ENCODE measurements at places on chromosomes 5 and 9. TPM values are rescaled to one million over a fixed set of nuclear protein-coding genes. Genes with fewer than 3 reads are reported as not detected.

- DNase-seq, result no peak
These were observed 292.8 kb downstream of the ARL15 start for GRCh38 chr5:54017580-54017979.

DNA sequence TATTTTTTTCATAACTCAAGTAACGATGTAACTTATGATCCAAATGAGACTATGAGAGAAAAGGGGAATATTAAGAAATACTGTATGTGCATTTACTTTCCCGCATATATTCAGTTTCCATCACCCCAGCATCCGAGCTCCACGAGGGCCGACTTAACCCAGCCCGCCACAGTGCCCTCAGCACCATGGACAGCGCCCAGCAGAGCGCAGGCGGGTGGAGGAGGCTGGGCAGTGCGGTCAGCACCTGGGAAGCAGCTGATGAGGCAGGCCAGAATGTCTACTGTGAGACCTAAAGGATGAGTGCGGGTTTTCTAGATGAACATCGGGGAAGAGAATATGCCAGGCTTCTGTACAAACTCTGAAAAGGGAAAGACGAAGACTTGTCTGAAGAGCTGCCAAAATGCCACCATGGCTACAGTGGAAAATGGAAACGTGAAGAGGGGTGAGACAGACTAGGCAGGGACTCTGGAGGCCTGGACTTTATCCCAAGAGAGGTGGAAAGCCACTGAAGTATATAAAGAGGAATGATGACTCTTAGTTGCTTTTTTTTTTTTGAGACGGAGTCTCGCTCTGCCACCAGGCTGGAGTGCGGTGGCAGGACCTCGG, 34.5 kb upstream of the MED27 start:
- DNase-seq, result peak; percentile 40

DNA sequence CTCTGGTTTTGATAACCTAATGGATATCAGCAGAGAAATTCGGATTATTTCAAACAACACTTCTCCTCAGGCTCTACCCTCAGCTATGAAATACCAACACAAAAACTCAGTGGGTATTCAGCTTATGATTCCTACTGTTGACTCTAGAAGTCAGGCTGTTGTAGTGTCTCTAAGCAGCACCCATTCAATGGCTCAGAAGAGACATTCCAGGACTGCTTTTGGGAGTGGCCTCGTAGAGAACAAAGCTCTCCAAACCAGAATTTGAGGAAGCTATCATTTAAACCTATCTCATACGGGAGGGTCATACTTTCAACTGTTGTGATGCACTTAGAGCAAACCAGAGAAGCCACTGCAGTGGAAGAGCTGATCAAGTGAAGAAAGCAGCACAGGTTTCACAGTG, 34.1 kb downstream of the ETF1 start:
- peak; percentile 47 for DNase-seq

DNA sequence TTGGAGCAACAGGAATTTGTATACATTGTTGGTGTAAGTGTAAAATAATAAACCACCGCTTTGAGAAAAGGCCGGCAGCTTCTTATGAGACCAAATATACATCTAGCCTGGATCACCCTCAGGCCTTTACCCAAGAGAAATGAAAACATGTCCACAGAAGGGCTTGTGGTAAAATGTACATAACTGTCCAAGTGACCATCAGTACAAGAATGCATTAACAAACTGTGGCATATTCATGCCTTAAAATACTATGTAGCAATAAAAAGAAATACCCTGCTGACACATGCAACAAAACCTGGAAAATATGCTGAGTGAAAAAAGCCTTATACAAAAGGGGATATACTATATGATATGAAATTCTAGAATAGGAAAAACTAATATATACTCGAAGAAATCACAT, 311.9 kb upstream of the TRPC7 start:
- DNase-seq, result no peak

DNA sequence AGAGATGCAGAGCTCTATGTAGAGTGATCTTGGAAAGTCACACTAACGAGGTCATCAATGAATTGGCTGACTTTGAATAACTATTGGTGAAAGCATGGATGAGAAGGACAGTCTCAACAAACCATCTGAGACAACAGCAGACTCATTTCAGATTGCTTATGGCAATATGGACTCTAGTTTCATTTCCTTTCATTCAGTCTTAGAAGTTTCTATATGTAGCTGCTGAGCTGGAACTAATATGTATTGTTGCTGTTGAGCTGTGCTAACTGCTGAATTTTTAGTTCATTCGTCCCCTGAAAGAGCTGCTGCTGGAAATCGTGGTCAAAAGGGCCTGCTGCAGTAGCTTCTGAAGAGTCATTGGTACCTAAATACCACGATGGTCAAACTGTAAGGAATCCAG, 31.3 kb downstream of the TNFSF15 start:
- DNase-seq, result no peak

DNA sequence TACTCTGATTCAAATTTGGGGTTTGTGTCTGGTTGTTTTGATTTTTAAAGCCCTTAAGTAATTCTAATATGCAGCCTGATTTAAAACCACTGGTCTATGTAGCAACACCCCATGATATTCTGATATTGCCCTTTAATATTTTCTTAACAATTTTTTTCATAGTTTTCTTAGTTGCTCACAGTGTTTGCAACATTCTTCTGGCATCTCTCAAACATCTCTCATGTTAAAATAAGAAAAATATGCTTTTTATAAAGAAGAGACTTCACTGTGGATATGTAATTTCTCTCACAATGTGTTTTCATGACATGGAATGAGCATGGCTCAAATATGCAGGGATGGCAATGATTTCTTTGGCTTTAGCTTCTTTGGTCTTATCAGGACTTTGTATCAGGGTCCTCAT, 183.7 kb downstream of the TAF11L14 start:
- no peak for DNase-seq

GRCh38 chr9:105064248-105065097, 136.5 kb upstream of the ABCA1 start:
- peak; percentile 96 for DNase-seq

PTGES gene
- total RNA-seq, result not detected

TAF11L2 gene
- not detected for total RNA-seq

FOXD4L5 gene
- total RNA-seq, result not detected

PCDHGC4 gene
- total RNA-seq, result not detected

SELENOP gene
- total RNA-seq, result 1,895 TPM

PCDHGB1 gene
- 0.95 TPM for total RNA-seq

LRRC70 gene
- 0.71 TPM for total RNA-seq

ZNF300 gene
- total RNA-seq, result 5.3 TPM

IGFBPL1 gene
- 0.24 TPM for total RNA-seq

PPP3R2 gene
- not detected for total RNA-seq

MCC gene
- total RNA-seq, result 3.0 TPM

Data from HepG2 (cell line).